ENCODE measurements at places on chromosomes 16 and 17.

DNA sequence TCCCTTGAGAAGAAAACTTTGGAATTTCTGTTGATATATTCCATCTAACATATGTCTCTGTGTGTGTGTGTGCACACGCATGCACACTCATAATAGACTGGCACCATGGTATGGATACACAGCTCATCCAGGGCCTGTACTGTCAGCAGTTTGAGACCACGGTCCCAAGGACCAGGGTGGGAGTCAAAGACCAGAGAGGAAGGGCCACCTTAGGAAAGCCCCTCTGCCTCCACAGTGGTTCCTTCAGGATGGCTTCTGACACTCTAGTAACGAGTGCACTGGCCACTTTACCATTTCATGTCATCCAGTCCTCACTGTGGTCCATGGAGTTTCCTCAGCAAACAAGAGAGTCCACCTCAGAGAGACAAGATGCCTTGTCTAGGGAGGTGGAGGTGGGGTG is 81.8 kb downstream of the PLD6 start:
- no peak for DNase-seq

- no peak for DNase-seq
Measured at GRCh38 chr16:50956637-50957036, 194.4 kb downstream of the SALL1 start.

GRCh38 chr16:2350500-2350899 is 10.0 kb upstream of the ABCA3 start:
- DNase-seq, result no peak

- no peak for DNase-seq
Measured at GRCh38 chr17:29873476-29873875, 56.6 kb downstream of the SSH2 start.

DNA sequence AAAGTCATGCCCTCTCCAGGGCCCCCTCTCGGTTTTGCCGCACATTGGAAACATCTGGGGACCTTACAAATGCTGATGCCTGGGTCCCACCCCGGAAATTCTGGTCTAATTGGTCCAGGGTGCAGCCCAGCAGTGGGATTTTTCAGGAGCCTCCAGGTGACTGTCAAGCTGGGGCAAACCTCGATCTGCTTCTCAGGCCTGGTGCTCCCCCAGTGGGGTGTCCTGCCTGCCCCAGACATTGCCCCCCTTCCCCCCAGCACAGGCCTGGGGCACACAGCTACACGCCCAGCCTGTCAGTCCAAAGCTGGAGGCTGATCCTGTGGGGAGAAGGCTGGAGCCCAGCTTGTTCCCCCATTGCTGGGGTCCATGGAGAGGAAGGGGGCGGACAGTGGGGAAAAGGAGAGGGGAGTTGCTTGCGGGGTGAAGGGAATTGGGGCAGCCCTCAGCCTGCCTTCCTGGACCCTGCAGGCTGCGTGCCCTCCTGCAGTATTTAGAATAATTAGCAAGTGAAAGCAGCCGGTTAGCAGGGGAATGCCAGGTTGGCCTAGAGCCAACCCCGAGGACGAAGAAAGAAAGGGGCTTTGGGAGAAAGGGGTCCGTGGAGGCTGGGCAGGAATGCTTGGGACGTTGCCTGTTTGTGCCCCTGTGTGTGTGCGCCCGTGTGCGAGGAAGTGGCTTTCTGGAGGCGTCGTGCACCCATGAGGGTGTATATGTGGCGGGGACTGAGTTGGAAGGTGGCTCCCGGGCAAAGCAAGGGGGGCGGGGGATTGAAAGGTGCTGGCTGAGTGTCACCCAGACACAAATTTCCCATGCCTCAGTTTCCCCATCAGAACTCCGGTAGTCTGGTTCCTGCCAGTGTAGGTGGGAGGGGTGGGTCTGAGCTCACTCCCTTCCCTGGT is 5.9 kb downstream of the FOXJ1 start:
- no peak for DNase-seq

GRCh38 chr16:82792693-82793092 is 165.9 kb downstream of the CDH13 start:
- DNase-seq, result no peak

GRCh38 chr17:77218902-77219301 is 78.1 kb downstream of the SEC14L1 start:
- no peak for DNase-seq

GRCh38 chr16:27745348-27745747 is 195.4 kb downstream of the KATNIP start:
- no peak for DNase-seq

GRCh38 chr17:63222655-63223054 is 223.5 kb downstream of the CYB561 start:
- no peak for DNase-seq

DNA sequence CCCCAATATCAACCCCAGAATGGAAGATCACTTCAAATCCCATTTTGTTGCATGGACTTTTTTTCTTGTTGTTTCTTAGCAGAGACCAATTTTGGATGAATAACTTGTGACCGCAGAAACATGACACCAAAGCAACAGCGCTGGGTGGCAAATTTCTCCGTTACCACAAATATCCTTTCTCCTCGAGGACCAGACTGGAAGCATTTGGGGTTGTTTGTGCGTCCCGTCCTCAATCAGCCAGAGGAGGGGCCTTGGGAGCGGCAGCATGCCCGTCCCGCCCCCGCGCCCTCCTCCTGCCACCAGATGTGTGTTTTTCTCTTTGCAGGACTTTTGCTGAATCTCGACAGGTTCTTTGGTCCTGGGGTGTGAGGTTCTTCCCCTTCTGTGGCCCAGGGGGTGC is 282.5 kb upstream of the FOXF1 start:
- DNase-seq, result no peak
